Skin of body (tissue), 3 donors: ENCODE measurements at places on chromosomes 7 and 10.

GRCh38 chr7:91201442-91202113 is 62.7 kb upstream of the FZD1 start:
- no peak for DNase-seq

- DNase-seq, result no peak
These were observed 3.1 kb downstream of the VAX1 start for GRCh38 chr10:117135026-117135372.

GRCh38 chr10:48701941-48702340 is 17.3 kb downstream of the WDFY4 start:
- DNase-seq, result no peak

GRCh38 chr7:80637911-80638765 is at the start of gene CD36:
TSS of gene CD36 (plus strand) at chr7:80638642. CDS start at chr7:80646741, 8,099 bp downstream.
- peak; percentile 23 for DNase-seq

DNA sequence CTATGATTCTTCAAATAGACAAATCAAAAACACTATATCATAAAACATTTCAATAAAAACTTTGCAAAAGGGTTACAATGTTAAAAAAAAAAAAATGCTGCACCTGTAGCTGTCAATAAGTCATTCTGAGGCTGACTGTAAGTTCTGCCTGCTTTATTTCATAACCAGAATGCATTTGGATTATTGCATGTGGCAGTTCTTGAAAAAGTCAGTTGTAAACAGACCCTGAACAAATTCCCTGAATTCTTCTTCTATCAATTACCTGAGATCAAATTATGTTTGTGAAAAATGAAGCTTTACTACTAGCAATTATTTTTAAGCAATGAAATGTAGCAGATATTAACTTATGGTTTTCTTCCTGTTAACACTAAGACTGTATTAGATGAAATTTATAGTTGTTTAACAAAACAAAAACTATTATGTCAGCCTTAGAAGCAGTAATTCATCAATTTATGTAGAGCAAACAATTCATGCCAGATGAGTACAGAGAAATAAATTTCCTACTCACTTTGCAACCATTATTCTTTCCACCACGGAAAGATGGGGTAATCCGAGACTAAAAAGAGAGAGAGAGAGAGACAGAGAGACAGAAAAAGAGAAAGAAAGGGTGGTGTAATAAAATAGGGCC is 107.8 kb downstream of the SFMBT2 start:
- DNase-seq, result peak; percentile 30

GRCh38 chr10:104435822-104436221 is 82.2 kb downstream of the CFAP58 start:
- DNase-seq, result peak; percentile 29

GRCh38 chr7:141072548-141073172 is 1.2 kb upstream of the TMEM178B start:
- DNase-seq, result peak; percentile 48

GRCh38 chr10:89332123-89332633 is 4.4 kb downstream of the IFIT3 start:
- DNase-seq, result peak; percentile 80

- DNase-seq, result no peak
These were observed at the start of gene TAS2R39 for GRCh38 chr7:143183024-143183423. TSS of gene TAS2R39 (plus strand) at chr7:143183419. CDS start at chr7:143183419, 0 bp downstream.

DNA sequence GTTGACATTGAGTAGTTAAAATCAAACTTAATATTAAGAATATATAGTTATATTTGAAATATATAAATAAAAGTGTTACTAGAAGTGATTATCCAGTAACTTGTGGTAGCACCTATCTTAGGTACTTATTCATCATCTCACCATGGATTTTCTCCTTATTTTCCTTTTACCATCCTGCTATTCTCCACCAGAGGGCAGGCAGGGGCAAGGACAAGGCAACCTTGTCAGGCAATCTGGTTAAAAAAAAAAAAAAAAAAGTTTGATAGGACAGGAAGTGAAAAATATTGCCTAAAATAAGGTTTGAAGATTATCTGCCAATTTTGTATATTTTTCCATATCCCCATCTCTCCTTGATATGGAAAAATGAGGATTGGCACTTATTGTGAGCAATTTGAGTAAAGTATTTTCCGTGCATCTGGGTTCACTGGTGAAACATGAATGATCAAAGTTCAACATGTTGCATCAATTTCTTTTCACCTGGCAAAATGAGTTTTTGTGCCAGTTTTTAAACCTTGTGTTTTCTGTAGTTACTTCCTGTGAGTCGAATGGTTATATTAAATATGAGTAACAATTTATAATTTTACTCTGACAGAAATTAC is 256.7 kb downstream of the AGMO start:
- no peak for DNase-seq

DNA sequence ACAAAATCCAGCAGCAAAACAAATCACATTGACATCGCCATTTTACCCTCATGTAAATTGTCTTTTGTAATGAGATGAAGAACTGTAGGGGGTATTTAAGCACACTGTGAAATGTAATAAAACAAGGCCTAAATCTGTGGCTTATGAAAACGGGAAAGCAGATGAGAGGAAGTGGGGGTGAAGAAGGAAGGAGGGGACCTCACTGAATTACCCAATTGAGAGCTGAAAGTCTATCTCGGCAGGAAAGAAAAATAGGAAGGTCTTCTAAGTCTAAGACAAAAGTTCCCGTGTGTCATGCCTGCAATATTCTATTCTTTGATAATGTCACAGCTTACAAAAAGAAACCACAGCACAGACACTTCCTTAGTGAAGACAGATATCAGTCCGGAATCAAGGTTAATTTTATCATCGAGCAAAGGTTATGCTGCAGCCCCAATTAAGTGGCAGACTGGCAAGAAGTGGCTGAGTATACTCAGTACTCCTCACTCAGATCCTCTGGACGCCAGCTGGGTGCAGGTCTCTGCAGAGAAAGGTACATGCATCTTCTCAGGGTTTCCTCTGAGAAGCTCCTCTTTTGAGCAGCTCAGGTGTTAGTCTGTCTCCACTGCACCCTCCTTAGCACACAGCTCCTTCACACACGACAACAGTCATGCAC is 239.7 kb downstream of the FANK1 start:
- DNase-seq, result no peak

DNA sequence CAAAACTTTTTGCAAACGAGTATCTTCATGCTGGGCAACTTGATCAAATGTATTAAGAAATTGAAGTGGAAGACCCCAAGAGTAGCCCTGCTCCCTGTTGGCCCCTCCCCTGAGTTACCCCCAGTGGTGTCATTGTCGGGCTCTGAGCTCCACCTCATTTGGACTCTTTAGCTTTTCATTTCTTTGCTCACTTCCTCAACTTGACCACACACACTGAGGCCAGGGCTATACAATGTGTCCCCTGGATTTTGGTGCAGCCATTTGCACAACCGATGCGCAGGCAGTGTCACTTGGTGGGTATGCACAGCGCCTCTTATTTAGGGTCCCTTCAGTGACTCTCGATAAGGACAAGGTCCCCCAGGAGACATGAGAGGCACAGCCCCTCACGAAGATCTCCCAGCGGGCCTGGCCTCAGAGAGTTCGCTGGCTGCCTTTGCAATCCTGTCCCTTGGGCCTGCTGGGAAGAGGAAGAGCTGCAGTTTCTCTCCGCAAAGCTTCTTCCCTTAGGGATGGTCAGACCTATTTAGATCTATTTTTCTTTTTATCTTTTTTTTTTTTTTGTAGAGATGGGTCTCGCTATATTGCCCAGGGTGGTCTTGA is 2.5 kb upstream of the MUC3A start:
- DNase-seq, result no peak

DNA sequence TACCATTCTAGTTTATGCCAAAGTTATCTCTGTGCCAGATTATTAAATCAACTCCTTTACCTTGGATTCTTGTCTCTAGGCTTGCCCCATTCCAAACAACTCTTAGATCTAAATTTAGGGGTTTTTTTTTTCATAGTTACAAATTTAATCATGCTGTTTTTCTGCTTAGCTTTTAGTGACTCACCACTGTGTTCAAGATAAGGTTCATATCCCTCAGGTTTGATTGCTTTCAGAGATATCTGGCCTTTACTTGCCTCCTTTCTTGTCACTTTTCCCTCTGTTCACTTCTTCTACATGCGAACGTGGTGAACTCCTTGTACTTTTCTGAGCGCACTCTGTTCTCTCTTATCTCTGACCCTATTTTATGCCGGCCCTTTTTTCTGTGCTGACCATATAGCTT is 78.2 kb downstream of the VPS50 start:
- no peak for DNase-seq

DNA sequence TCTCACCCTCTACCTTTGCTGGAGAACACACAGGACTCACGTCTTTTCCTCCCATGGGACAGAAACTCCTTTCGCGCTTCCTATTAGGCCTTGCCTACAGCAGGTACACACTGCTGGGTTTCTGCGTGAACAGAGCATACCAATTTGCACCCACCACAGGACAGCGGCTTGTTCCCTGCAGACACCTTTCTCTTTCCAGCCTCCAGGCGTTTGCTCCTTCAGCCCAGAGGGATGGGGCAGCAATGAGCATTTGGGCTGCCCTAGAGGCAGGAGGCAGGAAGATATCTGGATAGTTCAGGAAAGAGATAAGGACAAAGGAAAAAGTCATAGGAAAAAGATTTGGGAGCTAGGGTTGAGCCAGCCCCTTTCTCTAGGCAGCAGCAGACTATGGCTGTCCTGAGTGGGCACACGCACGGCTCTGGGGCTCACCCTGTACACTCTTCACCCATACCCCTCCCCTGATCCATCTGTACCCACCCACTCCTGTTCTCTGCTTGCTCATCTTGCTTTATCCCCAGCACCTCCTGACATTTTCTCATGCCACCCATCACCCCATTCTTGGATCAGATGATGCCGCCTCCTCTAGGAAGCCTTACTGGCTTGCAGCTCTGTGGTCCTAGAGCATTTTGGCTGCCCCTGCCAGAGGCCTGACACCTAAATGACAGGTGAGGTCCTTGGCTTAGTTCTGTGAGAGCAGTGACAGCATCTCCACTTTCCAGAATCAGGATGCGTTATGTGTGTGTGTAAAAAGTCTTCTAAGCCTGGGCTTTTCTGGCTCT is 40.7 kb upstream of the SPDYE3 start:
- DNase-seq, result no peak

DNA sequence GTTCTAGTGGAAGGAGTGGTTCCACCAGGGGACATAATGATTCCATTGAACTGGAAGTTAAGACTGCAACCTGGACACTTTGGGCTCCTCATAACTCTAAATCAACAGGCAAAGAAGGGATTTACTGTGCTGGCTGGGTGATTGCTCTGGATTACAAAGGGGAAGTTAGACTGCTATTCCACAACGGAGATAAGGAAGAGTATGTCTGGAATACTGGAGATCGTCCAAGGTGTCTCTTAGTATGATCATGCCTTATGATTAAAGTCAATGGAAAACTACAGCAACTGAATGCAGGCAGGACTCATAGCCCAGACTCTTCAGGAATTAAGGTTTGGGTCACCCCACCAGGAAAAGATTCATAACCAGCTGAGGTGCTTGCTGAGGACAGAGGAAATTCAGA is 310.6 kb upstream of the MGMT start:
- no peak for DNase-seq
